ENCODE measurements at places on chromosomes 6 and 20. TPM values are rescaled to one million over a fixed set of nuclear protein-coding genes. Genes with fewer than 3 reads are reported as not detected.

LPIN3 gene
- 13.5 TPM for total RNA-seq

SLC22A3 gene
- total RNA-seq, result 68.1 TPM

MLIP gene
- total RNA-seq, result 0.76 TPM

SLC17A2 gene
- total RNA-seq, result not detected

CCN6 gene
- total RNA-seq, result not detected

TMC2 gene
- total RNA-seq, result 0.46 TPM

SCGN gene
- total RNA-seq, result 0.24 TPM

KIF25 gene
- total RNA-seq, result 0.54 TPM

KIAA0408 gene
- 6.4 TPM for total RNA-seq

FLRT3 gene
- 58.8 TPM for total RNA-seq

DACT2 gene
- 0.44 TPM for total RNA-seq

PRSS35 gene
- total RNA-seq, result not detected

MCHR2 gene
- not detected for total RNA-seq

CLIC5 gene
- total RNA-seq, result 162 TPM

DSTN gene
- total RNA-seq, result 721 TPM

OPRM1 gene
- total RNA-seq, result not detected

OTOR gene
- total RNA-seq, result not detected

YWHAB gene
- 158 TPM for total RNA-seq

RNF182 gene
- 2.6 TPM for total RNA-seq

ANKS1A gene
- 52.4 TPM for total RNA-seq

RRAGD gene
- total RNA-seq, result 21.0 TPM

PRL gene
- not detected for total RNA-seq

APCDD1L gene
- total RNA-seq, result not detected

NOX3 gene
- not detected for total RNA-seq

CD83 gene
- total RNA-seq, result 40.6 TPM

FAM83C gene
- total RNA-seq, result not detected

SYCP2 gene
- 1.1 TPM for total RNA-seq

ZSWIM3 gene
- 4.1 TPM for total RNA-seq

SLCO4A1 gene
- total RNA-seq, result 44.5 TPM

PYGB gene
- total RNA-seq, result 93.2 TPM

USP49 gene
- 4.0 TPM for total RNA-seq

NUP43 gene
- total RNA-seq, result 22.4 TPM

DLL1 gene
- 8.6 TPM for total RNA-seq

TRERF1 gene
- 7.3 TPM for total RNA-seq

DLK2 gene
- total RNA-seq, result 0.34 TPM

RAD21L1 gene
- not detected for total RNA-seq

ZSCAN12 gene
- 5.6 TPM for total RNA-seq

FOXA2 gene
- 30.4 TPM for total RNA-seq

ZNF451 gene
- total RNA-seq, result 41.1 TPM

PGBD1 gene
- 8.3 TPM for total RNA-seq

ELOVL2 gene
- total RNA-seq, result not detected

SIRPA gene
- total RNA-seq, result 53.4 TPM

EFCAB8 gene
- total RNA-seq, result 1.0 TPM

RAB44 gene
- total RNA-seq, result 1.6 TPM

LKAAEAR1 gene
- total RNA-seq, result 2.9 TPM

ALDH5A1 gene
- 7.3 TPM for total RNA-seq

UBD gene
- 3.6 TPM for total RNA-seq

PRICKLE4 gene
- total RNA-seq, result 15.6 TPM
